ENCODE measurements at places on chromosomes 6 and 20.

DNA sequence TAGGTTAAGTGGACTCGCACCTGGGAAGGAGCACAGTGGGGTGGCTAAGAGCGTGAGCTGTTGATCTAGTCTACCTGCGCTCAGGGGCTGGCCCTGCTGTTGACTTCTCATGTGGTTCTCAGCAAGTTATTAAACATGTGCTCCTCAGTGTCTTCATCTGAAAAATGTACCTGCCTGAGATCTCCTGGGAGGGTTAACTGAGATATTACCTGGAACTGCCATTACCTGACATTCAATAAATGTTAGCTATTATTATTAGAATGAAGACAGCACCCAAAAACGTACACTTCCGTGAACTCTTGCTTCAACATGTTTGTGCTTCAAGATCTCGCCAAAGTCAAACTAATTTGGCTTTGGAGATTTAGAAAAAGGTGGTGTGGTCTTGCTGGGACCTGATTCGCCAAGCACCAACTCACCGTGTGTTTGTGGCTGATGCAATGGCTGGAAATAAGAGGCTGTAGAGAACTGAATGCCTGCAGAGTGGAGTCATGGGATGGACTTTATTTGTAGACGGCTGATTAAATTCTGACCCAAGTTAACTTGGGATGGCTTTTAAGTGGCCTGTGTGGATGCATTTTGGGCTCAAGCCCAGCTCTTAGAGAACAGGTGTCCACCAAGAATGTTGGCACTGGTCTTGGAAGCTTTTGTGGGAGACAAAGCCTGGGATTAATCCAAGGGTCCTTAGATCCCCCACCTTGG is 692.9 kb downstream of the QKI start:
- H3K36me3 ChIP-seq = peaks cover 3% of the 10 kb centered on the region
- no peak overlapping the region for H3K4me3 ChIP-seq
- no peak overlapping the region for H3K27ac ChIP-seq
- no peak for DNase-seq
- no peaks in the 10 kb centered on the region for H3K4me1 ChIP-seq
- no peaks in the 10 kb centered on the region for H3K27me3 ChIP-seq

- no peak for DNase-seq
- H3K27me3 ChIP-seq = peaks cover 22% of the 10 kb centered on the region
- peaks cover 22% of the 10 kb centered on the region for H3K4me1 ChIP-seq
- no peak overlapping the region for H3K27ac ChIP-seq
- H3K4me3 ChIP-seq = peak overlapping the region; percentile 77
Observed at GRCh38 chr6:20024978-20025377, 187.3 kb downstream of the MBOAT1 start.

DNA sequence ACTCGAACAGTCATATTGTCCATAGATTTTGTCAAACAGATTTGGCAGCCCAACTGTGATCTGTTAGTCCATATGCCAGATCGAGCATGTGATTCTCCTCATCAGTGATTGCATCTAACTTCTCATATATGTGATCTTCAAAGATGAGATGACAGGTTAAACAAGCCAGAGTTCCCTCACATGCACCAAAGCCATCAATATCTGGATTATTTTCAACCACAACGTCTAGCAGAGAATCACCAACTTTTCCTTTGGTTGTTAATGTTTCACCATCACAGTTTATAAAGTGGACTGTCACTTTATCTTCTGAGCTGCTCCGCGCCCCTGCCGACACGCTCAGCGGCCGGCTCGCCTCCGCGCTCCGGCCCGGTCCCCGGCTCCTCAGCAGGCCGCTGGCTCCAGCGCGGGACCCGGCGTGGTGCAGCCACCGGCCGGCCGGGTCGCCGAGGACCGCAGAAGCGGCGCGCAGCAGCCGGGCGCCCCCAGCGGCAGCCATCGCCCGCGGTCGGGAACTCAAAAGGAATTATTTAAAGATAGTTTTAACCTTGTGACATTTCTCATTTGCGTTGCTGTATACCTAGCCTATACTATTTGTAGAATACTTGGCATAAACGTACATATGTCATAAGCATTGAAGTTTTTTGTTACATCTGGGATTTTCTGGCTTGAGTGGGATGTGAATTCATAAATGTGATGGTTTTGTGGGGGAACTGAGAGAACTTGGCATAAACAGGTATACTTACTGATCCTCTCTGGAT is 40.1 kb upstream of the DYNLRB1 start:
- H3K4me1 ChIP-seq = peaks cover 14% of the 10 kb centered on the region
- H3K27me3 ChIP-seq = no peaks in the 10 kb centered on the region
- H3K27ac ChIP-seq = no peak overlapping the region
- peak; percentile 21 for DNase-seq

GRCh38 chr6:9064156-9064555 is 628.8 kb upstream of the SLC35B3 start:
- no peaks in the 10 kb centered on the region for H3K36me3 ChIP-seq
- no peak overlapping the region for H3K27ac ChIP-seq
- no peak for DNase-seq
- no peaks in the 10 kb centered on the region for H3K27me3 ChIP-seq
- no peaks in the 10 kb centered on the region for H3K4me1 ChIP-seq

- H3K27ac ChIP-seq = no peak overlapping the region
Observed at GRCh38 chr6:37303891-37304503, 46.1 kb upstream of the TMEM217 start.

DNA sequence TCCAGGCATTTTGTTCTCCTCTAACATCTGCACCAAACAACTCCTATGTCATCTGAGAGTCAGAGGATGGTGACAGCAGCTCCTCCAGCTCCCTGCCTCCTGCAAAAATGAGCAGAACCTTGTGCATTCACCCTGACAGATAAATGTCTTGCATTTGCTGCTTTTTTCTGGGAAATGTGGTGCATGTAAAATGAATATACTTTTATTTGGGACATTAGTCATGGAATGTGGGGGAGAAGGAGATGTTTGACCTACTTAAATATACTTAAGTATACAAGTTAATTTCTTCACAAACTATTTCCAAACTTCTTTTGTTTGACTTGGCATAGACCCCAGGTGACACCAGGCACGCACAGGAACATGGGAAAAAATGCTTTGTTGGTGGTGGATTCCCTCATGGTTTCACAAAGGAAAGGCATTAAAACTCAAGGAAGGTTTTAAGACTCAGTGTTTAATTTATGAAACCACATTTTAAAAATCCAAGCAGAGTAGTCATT is 181.8 kb upstream of the MCHR2 start:
- H3K27ac ChIP-seq = no peak overlapping the region
- H3K4me1 ChIP-seq = no peaks in the 10 kb centered on the region
- H3K36me3 ChIP-seq = no peaks in the 10 kb centered on the region
- no peaks in the 10 kb centered on the region for H3K27me3 ChIP-seq
- no peak overlapping the region for H3K4me3 ChIP-seq

DNA sequence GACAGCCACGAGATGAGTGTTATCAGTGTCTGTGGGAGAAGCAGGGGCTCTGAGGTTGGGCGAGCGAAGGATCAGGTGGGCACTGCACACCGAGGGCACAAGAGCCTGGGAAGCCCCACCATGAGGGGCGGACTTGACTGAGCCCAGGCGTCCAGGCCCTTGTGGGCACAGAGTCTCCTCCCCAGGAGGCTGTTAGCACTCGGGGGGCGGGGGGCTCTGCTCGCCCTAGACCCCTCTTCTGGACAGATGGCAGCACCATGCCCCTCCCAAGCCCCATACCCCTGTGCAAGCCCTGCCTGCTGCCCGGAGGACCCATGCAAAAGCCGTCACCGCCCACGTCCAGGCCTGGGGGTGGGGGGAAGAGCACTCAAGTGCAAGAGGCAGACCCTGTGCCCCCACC is 21.7 kb upstream of the SLCO4A1 start:
- no peak for DNase-seq
- no peak overlapping the region for H3K27ac ChIP-seq
- H3K27me3 ChIP-seq = no peaks in the 10 kb centered on the region
- H3K36me3 ChIP-seq = peaks cover 6% of the 10 kb centered on the region

DNA sequence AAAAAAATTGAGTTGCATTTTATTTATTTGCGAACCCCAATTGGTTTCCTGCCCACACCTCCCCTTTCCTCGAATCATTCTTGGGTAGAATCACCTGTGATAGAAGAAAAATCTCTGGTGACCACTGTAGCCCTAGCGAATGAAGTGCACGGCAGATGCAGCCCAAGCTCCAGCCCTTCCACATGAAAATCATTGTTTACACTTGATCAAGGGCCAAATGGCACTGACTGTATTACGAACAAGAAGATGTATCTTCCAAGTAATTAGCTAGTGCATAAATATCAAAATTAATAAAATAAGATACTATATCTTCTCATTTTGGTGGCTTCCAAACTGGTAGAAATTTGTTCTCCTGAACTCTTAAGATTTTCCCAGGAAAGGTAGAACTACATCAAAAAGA is 93.4 kb upstream of the ARID1B start:
- peaks cover 3% of the 10 kb centered on the region for H3K36me3 ChIP-seq
- peaks cover 9% of the 10 kb centered on the region for H3K4me1 ChIP-seq
- no peak for DNase-seq
- H3K27ac ChIP-seq = no peak overlapping the region

- H3K4me3 ChIP-seq = no peak overlapping the region
- no peaks in the 10 kb centered on the region for H3K36me3 ChIP-seq
- DNase-seq = no peak
- H3K27ac ChIP-seq = no peak overlapping the region
- H3K27me3 ChIP-seq = peaks cover 4% of the 10 kb centered on the region
- no peaks in the 10 kb centered on the region for H3K4me1 ChIP-seq
Observed at GRCh38 chr6:82118150-82118562, 129.4 kb downstream of the IBTK start.

- no peaks in the 10 kb centered on the region for H3K4me1 ChIP-seq
- H3K27ac ChIP-seq = no peak overlapping the region
- H3K4me3 ChIP-seq = no peak overlapping the region
- DNase-seq = no peak
- H3K36me3 ChIP-seq = no peaks in the 10 kb centered on the region
Observed at GRCh38 chr6:164011321-164011720, 596.8 kb downstream of the QKI start.

DNA sequence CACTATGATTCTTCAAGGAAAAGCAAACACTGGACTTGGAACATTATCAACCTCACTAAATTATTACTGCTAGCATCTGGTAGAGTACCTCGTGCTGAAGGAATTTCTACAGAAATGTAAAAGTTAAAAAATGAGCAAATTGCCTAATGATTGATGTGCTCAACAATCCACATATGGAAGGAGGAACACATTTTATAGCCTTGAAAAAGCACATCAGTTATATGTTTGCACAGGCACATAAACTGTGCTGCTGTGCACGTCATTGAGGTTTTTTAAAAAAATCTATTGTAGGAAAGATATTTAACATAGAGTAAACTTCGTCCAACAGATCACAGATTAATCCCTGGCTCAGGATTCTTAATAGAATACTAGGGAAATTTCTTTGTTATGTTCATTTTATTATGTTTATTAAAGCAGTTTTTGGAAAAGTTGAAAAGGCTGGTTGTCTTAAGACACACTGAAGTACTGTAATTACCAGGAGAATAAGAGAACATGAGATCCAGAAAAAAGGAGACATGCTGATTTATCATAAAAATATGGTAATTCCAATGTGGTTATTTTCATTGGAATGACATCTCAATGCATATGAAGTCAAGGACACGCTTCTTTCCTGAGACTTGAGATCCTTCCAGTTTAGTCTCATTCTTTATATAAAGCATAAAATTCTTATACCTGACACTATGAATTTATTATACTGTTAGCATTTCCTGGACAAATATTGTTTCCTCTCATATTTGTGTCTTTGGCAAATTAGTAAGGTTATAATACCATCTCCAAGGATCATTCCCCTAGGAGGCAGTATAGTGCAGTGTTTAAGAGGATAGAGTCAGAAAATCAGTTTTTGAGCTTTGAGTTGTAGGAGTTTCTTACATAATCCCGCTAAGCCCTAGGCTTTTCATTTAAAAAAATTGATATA is 511.1 kb downstream of the TENT5A start:
- no peaks in the 10 kb centered on the region for H3K4me1 ChIP-seq
- no peak overlapping the region for H3K4me3 ChIP-seq
- H3K27me3 ChIP-seq = no peaks in the 10 kb centered on the region
- no peaks in the 10 kb centered on the region for H3K36me3 ChIP-seq
- H3K27ac ChIP-seq = no peak overlapping the region

DNA sequence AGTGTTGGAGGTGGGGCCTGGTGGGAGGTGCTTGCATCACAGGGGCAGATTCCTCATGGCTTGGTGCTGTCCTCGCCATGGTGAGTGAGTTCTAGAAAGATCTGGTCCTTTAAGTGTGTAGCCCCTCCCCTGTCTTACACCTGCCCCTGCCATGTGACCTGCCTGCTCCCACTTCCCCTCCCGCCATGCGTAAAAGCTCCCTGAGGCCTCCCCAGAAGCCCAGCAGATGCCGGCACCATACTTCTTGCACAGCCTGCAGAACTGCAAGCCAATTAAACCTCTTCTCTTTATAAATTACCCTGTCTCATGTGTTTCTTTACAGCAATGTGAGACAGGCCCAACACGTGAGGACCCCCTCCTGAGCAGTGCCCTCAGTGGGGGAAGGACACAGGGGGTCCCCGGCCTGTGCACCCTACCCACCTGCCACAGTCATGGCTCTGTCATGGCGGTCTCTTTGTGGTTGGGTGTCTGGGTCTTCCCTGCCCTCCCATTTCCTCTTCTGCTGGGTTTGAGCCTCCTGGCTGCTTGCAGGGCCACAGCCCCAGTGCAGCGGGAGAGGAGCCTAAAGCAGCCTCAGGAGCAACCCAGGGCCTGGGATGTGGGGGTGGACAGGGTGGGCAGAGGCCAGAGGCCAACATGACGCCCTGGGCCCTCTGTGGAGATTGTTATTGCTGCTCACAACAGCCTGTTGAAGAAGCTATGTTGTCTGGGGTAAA is 87.2 kb upstream of the QKI start:
- peaks cover 8% of the 10 kb centered on the region for H3K27me3 ChIP-seq
- no peak overlapping the region for H3K27ac ChIP-seq
- no peak for DNase-seq
- H3K36me3 ChIP-seq = no peaks in the 10 kb centered on the region

DNA sequence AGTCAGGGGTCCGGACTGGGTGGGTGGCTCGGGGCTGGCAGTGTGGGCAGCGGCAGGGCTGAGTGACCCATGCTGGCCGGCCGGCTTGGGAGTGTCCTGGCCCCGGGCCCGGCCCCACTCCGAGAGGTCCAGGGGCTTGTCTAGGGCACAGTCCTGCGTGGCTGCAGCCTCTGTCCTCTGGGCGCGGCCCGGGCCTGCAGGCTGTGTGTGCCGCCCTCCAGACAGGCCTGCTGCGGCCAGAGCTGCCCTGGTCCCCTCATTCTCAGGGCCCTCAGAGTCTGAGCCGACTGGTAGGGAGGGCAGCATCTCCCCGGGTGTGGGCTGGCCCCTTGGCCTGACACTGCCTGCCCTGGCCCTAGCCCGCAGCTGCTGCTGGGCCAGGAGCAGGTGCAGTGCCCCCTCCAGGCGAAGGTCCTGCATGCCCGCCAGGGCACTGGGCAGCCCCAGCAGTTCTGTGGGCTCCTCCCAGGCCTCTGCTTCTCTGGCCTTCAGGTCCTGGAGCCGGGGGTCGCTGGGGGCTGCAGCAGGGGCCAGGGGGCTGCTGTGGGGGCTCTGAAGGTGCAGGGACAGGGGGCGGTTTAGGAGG is 6.9 kb upstream of the CABLES2 start:
- no peaks in the 10 kb centered on the region for H3K27me3 ChIP-seq
- no peak for DNase-seq
- no peaks in the 10 kb centered on the region for H3K36me3 ChIP-seq
- peaks cover 8% of the 10 kb centered on the region for H3K4me1 ChIP-seq

Data from effector memory CD8-positive, alpha-beta T cell (primary cell).